ENCODE measurements at places on chromosomes 5 and 9. TPM values are rescaled to one million over a fixed set of nuclear protein-coding genes. Genes with fewer than 3 reads are reported as not detected.

FOXI1 gene
- total RNA-seq = not detected

IFNB1 gene
- total RNA-seq = not detected

DDX4 gene
- not detected for total RNA-seq

ADRA1B gene
- total RNA-seq = 23.0 TPM

CD180 gene
- total RNA-seq = not detected
